ENCODE measurements at places on chromosomes 5 and 9. TPM values are rescaled to one million over a fixed set of nuclear protein-coding genes. Genes with fewer than 3 reads are reported as not detected.
A peak's percentile ranks its signal among the peaks of the same experiment; 100 is the strongest.

- DNase-seq: no peak
Observed at GRCh38 chr5:61840361-61840760, 465.6 kb upstream of the KIF2A start.

GRCh38 chr9:35771943-35772342 is 17.9 kb upstream of the MSMP start:
- no peak for DNase-seq

DNA sequence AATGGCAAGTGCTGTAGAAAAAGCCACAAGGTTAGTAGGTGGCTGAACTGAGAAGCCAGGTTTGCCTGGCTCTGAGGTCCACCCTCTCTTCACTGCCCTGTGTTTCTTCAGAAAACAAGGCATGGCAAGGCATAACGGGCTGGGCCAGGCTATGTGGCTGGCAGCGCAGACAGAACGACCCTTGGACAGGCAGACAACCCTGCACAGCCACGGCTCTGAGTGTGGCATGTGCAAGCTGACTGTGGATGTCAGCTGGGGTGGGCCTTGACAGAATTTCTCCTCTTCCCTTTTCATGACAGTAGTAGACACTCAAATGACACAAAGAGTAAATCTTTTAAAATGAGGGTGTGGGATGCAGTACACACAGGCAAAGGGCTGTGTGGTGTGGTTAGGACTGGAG is 81.7 kb downstream of the MACROH2A1 start:
- no peak for DNase-seq

DNA sequence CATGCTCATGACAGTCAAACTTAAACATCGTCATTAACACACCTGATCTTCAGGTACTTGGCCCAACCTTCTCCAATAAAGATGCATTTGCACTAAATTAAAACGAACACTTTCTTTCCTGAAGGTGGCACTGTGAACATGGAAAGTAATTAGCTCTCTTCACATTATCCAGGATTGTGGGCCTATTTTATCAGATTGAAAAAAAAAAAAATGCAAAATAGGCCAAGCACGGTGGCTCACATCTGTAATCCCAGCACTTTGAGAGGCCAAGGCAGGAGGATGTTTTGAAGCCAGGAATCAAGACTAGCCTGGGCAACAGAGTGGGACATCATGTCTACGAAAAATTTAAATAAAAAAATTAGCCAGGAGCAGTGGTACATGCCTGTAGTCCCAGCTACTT is 14.4 kb upstream of the CDC20B start:
- no peak for DNase-seq

- peak; percentile 94 for DNase-seq
Observed at GRCh38 chr5:140690941-140691924, at the start of the genes HARS1 and HARS2. TSS of gene HARS1 (minus strand) at chr5:140691370. CDS start at chr5:140691304, 66 bp downstream. TSS of gene HARS2 (plus strand) at chr5:140691455. CDS start at chr5:140691649, 194 bp downstream.

GRCh38 chr5:96470785-96471184 is 37.7 kb upstream of the PCSK1 start:
- DNase-seq: no peak

- no peak for DNase-seq
Observed at GRCh38 chr9:124040186-124040931, 28.8 kb downstream of the LHX2 start.

The SLC36A2 gene
- total RNA-seq: not detected

The ADAMTSL1 gene
- 3.7 TPM for total RNA-seq

The PCA3 gene
- total RNA-seq: not detected

The ADAMTSL2 gene
- 10.1 TPM for total RNA-seq
